GM12891 (cell line): ENCODE measurements at places on chromosomes 6 and 20.

- no peak for DNase-seq
Measured at GRCh38 chr20:39473536-39473935, 511.4 kb downstream of the DHX35 start.

DNA sequence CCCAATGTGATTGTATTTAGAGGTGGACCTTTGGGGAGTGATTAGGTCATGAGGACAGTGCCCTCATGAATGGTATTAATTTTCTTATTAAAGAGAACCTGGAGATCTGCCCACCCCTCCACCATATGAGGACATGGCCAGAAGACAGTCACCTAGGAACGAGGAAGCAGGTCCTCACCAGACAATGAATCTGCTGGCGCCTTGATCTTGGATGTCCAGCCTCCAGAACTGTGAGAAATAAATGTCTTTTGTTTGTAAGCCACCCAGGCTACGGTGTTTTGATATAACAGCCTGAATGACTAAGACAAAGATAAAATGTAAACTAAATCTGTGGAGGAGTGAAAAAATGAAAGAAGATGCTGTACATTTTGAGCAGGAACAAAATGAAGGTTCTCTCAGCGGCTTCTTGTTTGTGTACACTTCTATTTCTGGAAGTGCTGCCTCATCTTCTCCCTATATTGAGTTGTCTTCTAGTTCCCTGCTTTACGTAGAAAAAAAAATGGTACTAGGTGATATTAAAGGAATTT is 1.5 kb upstream of the IPCEF1 start:
- DNase-seq = no peak

- DNase-seq = no peak
Measured at GRCh38 chr6:157584036-157584435, 203.0 kb downstream of the ZDHHC14 start.

DNA sequence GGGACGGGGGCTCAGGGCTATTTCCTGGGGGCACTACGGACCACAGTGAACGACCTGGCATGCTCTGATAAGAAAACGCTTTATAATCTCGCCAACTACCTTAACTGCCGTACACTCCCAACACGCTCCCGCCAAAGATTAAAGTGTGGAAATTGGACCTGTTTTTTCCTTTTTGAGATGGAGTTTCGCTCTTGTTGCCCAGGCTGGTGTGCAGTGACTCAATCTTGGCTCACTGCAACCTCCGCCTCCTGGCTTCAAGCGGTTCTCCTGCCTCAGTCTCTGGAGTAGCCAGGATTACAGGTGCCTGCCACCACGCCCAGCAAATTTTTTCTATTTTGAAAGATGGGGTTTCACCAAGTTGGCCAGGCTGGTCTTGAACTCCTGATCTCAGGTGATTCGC is 346 bp upstream of the SLC44A4 start:
- DNase-seq = no peak

DNA sequence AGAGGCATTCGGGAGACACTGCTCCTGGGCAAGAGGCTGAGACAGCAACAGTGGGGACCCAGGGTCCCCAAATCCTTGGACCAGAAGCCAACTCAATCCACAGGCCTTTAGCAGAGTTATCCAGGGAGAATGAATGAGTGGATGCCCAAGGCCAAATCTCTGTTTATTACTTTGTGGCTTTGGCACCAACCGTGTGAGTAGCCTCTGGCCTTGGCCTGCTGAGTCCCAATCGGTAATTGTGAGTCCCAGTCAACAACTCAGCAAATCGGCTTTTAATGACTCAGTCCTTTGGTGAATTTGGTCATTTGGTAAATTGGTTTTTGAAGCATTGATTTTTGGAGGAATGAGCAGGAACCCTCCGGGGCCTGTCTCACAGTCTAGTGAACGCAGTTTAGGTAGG is 29.1 kb upstream of the ECI2 start:
- DNase-seq = no peak

GRCh38 chr6:139449611-139450000 is 75.2 kb upstream of the CITED2 start:
- DNase-seq = no peak

GRCh38 chr6:135323202-135323668 is 142.1 kb downstream of the MYB start:
- peak; percentile 41 for DNase-seq

GRCh38 chr20:32114305-32114960 is 4.9 kb downstream of the TM9SF4 start:
- no peak for DNase-seq
